ENCODE measurements at places on chromosomes 6 and 20.

DNA sequence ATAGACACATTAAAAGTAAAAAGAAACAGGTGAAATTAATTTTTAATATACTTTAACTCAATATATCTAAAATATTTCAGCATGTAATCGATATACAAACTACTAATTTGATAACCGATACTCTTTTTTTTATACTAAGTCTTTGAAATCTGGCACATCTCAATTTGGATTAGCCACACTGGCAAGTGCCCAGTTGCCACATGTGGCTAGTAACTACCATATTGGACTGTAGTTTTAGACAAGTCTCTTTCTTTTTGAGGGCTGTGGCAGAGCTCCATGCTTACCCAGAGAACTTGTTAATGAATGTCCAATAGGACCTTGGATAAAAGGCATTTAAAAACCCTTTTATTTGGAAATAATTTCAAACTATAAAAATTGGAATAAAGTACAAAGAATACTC, 17.8 kb downstream of the TULP4 start:
- DNase-seq: no peak

DNA sequence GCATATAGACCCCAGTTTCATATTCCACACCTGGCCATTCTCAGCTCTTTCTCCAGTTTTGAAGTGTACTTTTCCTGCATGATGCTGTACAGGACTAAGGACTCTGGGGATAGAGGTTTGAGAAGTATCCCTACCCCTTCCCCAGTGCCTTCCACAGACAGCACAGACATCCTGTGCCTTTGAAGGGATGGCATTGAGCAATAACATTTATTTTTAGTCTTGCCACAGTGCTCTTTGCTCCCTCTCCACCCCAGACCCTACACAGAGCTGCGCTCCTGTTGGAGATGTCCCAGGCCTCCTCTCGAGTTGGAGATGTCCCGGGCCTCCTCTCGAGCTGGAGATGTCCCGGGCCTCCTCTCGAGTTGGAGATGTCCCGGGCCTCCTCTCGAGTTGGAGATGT, 275.8 kb downstream of the FARS2 start:
- no peak for DNase-seq

- DNase-seq: no peak
These were observed 69.6 kb upstream of the TFB1M start for GRCh38 chr6:155383913-155384312.

DNA sequence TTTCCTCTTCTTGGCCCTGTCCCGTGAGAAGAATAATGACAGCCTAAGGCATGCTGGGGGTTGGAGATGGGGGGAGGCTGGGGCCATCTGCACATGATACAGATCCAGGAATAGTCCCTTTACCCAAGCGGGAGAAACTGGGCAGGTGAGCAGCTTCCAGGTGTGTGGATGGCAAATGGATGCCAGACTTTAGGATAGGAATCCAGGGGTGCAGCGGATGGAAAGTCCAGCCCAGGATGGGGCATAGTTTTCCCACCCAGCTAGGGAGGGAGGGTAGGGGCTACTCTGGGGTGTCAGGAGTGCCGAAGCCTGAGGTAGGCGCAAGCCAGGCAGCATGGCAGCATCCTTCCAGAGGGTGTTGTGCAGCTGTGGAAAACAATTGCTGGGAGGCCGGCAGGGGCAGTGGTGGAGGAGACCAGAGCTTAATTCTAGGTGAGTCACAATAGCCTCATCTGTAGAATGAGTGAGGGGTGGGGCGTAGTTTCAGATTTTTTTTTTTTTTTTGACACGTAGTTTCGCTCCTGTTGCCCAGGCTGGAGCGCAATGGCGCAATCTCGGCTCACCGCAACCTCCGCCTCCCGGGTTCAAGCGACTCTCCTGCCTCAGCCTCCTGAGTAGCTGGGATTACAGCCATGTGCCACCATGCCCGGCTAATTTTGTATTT, 15.4 kb upstream of the FAM110A start:
- DNase-seq: no peak

- no peak for DNase-seq
These were observed 8.4 kb downstream of the FRS3 start for GRCh38 chr6:41771058-41771983.
